CD4-positive, CD25-positive, alpha-beta regulatory T cell (primary cell): ENCODE measurements at places on chromosomes 12 and 14.
A peak's percentile ranks its signal among the peaks of the same experiment; 100 is the strongest.

GRCh38 chr12:1288333-1288732 is 297.3 kb downstream of the ERC1 start:
- DNase-seq: no peak

DNA sequence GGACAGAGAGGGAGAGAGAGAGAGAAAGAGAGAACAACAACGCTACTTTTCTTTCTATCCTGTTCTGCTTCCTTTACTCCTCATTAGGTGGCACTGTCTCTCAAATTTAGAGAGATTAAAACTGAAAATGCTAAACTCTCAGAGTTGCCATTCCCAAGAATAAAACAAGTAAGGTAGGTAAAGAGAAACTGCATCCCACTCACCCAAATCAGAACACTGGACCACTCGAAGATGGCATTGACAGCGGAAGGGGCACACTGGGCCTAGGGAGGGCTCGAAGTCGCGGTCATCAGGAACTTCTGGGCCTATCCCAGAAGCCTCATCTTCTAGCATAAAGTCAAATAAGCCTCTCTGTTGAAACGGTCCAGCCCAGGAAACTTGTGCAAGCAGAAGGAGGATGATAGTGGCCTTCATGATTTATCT is 4.5 kb downstream of the DCN start:
- DNase-seq: no peak

DNA sequence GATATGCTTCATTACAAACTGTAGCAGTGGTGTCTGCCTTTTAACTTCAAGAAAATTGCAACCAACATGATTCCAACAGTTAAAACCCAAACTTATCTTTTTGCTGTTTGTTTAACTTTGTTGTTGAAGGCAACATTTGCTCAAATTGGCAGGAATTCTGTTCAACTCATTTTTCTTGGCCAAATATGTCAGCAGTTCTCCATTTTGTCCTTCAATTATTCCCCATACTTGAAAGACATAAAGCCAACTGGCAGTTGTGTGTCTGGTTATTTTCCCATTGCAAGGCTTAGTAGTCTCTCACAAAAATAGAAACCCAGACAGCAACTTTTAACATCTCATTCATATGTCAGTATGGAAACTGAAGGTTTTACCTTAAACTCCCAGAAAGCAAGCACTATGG is 146.3 kb downstream of the LRIG3 start:
- DNase-seq: no peak

GRCh38 chr14:29042551-29042950 is 276.0 kb downstream of the FOXG1 start:
- DNase-seq: no peak

DNA sequence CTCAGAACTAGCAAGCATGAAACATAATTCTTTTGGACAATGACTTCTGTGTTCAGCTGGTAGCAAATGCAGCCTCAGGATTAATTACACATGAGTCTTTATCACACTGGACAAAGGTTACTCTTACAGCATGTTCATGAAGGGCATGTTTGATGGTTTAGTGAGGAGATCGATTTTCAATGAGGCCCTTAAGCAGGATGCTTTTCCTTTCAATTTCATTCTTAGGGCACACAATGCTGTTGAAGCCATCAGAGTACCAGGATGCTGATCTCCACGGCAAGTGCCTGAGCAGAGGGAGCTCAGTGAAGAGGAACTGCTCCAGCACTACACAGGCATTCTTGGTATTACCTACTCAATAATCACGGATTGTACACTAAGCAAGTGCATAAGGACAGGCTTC is 542.0 kb downstream of the SNAPC1 start:
- DNase-seq: no peak

- DNase-seq: no peak
These were observed 220.2 kb downstream of the AEBP2 start for GRCh38 chr12:19659501-19659900.

DNA sequence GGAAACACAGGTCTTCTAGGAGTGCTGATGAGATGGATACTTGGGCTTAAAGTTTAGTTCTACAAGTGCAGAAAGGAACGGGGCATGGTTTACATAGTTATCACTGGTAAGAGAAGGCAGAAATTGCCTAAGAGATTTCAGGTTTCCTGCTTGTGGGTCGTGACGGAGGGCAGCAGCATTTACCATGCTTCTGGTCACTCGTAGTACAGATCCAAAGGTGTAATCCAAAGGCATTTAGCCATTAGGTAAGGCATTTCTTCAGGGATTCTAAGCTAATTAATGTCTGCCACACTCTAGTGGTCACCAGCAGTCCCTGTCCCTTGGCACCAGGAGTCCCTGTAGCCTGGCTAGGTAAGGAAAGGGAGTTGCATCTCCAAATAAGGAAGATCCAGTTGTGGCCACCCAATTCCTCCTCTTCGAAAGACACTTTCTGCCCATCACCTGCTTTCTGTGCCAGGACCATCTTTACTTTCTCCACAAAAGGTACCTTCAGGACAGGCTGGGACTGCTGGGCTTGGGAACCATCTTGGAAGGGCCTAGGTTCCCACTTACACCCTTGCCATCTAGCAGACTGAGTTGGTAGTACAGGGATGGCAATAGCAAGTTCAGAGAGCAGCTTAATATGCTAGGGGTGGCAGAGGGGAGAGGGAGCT is 1.5 kb downstream of the GSTZ1 start:
- DNase-seq: no peak

DNA sequence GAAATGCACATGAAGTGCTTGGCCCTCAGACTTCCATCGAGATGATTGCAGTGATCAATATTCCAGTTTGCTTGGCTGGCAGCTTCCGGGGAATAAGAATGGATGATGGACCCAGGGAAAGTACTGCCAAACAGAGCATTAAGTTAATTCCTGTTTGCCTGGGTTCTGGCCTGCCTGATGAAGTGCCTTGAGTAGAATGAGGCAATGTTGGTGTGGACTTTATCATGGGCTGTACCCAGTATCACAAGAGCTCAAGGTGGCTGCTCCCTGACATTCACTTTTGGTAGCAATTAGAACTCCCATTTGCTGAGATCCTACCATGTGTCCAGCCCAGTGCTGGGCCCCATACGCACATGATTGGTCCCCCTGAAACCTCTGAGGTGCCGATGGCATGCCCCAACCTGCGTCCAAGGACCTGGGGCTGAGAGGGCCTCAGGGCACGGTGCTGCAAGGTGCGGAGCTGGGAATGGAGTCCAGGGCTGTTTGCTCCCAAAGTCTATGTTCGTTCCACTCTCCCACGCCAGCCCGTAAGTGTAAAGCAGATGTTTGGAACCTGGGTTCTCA is 80.7 kb downstream of the SLC25A47 start:
- no peak for DNase-seq

DNA sequence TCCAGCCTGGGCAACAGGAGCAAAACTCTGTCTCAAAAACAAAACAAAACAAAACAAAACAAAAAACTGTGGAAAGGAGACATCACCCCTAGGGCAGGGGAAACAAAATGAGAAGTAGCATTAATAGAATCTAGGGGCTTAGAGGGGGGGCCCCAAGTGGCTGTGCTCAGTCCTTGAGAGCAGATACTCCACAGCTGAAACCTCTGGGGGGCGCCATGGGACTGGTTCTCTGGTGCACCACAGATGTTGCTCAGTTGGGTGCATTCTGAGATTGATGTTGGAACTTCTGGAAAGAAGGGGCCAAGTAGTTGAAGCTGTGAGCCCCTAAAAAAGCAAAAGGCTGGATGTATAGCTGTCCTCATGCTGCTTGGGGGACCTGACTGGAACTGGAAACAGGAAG is 11.8 kb upstream of the SYNE2 start:
- DNase-seq: peak; percentile 62

- DNase-seq: no peak
These were observed 58.2 kb downstream of the KIF26A start for GRCh38 chr14:104196461-104197140.

DNA sequence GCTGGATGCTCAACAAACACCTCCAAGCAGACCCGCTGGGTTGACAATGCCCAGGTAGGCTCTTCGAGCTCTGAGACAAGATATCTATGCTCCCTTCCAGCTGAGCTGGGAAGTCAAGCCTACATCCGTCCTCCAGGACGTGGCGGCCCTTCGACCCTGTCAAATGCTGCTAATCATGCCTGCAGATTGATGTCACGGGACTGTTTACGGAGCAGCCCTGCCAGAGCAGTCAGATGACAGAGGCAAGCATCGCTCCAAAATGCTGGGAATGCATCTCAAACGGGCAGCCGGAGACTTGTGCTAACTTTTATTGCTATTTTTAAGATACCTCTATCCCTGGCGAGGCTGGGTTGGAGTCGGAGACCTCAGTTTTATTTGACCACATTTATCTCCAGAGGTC is 139.2 kb downstream of the NTF3 start:
- no peak for DNase-seq

DNA sequence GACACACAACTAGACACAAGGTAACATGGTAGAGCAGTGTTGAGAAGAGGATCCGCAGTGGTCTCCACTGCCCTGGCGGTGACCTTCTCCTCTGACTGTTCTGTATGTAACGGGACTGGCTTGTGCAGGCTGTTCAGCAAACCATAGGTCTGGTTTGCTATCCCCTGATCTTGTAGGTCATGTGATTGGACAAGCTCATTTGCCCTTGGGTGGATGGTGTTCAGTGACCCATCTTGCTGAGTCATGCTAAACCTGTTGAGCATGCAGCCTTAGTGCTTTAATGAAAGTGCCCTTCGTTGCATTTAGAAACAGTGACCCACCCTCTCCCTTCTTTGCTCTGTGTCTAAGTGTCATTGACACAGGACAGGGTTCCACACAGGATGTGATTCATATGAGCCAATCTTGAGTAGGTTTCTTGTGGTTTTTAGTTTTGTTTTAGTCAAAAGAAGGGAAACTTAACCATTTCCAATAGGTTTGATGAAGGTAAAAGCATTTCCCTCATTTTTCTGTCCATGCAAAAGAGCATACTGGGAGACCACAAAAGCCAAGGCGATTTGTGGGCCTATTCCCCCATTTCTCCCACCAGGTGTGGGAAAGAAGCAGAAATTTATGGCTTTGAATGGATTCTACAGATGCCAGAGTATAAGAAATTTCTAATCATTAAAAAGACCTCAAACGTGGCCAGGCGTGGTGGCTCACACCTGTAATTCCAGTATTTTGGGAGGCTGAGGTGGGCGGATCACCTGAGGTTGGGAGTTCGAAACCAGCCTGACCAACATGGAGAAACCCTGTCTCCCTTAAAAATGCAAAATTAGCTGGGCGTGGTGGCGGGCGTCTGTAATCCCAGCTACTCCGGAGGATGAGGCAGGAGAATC is 32.6 kb upstream of the HIF1A start:
- DNase-seq: peak; percentile 94

DNA sequence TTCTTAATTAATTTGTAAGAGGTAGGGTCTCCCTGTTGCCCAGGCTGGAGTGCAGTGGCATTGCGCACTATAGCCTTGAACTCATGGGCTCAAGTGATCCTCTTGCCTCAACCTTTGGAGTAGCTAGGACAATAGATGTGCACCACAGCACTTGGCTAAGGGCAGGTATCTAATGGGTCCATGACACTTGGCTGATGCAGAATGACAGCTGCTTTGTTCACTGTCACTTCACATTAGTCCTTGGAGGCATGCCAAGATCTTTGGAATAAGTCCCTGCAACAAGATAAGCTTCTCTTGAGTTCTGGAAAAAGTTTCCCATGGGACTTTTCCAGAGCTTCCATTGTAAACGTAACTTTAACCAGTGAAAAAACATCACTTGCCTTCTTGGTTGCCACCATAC is 23.4 kb downstream of the COQ6 start:
- no peak for DNase-seq

DNA sequence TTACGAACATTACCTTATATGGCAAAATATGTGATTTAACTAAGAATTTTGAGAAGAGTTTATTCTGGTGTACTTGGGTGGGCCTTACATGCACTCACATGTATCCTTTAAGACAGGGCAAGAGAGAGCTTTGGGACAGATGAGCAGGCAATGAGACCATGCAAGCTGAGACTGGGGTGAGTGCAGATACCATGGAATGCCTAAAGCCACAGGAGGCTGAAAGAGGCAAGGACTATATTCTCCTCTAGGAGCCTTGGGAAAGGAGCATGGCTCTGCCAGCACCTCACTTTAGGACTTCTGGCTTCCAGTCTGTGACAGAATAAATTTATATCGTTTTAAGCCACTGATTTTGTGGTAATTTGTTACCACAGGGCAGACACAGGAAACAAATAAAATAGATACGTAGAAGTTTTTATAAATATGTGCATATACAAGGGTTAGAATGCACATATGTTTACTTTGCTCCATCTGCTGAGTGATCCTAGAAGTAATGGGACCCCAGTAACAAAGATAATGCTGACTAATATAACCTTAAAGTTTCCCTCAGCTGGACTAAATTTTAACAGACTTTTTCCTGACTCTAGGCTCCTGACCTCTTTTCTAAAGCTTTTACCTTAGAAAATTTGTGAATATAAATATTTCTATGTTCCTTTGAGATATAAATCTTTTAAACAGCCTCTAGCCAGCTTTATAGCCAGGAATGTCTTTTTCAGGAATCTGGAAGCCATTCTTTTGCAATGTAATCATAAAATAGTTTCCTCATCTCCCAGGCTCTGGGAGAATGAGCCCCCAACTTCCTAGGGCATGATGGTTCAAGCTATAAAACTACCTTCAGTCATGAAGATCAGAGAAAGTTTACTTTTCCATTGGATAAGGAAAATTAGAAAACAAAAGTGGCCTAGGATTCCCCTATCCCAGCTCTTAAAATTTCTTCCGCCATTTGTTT is 216.8 kb downstream of the PPFIA2 start:
- DNase-seq: no peak

DNA sequence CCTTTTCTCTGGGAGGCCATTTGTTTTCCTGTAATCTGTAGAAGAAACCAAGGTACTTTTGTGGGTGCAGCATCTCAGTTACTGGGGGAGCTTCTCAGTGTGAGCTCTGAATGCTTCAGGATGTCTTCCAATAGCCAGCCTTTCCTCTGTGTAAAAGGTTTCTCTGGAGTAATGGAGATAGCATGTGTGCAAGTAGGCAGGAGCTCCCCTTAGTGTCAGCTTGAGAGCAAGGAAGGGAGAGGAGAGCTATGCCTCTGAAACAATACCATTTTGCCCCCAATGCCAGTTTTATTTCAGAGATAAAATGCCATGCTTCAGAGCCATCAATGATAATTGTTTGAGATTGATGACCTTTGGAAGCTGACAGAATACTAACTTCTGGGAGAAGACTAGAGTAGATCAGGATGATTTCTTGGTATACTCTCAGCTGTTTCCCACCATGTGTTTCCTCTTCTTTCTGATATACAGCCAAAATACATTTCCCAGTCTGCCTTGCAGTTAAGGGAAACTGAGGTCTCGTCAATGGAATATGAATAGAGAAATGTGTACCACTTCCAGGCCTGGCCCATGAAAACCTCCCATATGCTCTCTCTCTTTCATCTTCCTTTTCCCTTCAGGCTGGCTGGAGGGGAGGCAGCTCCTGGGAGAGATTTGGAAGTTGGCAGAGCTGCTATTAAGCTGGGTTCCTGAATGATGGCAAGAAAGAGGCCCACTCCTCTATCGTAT is 125.7 kb downstream of the CRADD start:
- no peak for DNase-seq
